ENCODE measurements at places on chromosomes 2 and 18. TPM values are rescaled to one million over a fixed set of nuclear protein-coding genes. Genes with fewer than 3 reads are reported as not detected.

GRCh38 chr18:24959051-24959476, 392.9 kb downstream of the ZNF521 start:
- no peak for DNase-seq

- no peak for DNase-seq
These were observed 69.5 kb downstream of the HNRNPLL start for GRCh38 chr2:38533180-38533579.

DNA sequence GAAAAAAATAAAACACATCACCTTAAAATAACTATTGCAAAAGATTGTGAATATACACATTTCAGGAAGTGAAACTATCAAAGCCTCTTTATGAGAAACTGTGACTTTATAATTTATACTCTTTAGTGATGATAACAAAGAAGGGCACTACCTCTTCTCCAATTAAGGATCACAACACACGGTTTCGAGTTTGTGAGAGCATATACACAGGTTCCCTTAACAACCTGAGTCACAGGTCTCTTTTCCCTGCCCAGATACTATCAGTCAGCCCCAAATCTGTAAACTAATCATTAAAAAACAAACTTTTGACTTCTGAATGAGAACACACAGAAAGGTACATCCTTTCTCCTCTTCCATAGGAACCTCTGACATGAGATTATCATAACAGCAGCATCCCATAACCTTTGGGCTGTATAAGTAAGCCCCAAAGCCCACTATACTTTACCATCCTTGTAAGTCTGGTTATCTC, 44.9 kb downstream of the PTPN2 start:
- no peak for DNase-seq

VPS4B gene
- polyA plus RNA-seq: 32.7 TPM

PLCD4 gene
- polyA plus RNA-seq: 56.8 TPM

BCL2 gene
- polyA plus RNA-seq: 19.9 TPM
